CD14-positive monocyte (primary cell): ENCODE measurements at places on chromosomes 1 and 21.

- no peak for DNase-seq
Measured at GRCh38 chr1:34500451-34500850, 254.4 kb upstream of the GJB5 start.

DNA sequence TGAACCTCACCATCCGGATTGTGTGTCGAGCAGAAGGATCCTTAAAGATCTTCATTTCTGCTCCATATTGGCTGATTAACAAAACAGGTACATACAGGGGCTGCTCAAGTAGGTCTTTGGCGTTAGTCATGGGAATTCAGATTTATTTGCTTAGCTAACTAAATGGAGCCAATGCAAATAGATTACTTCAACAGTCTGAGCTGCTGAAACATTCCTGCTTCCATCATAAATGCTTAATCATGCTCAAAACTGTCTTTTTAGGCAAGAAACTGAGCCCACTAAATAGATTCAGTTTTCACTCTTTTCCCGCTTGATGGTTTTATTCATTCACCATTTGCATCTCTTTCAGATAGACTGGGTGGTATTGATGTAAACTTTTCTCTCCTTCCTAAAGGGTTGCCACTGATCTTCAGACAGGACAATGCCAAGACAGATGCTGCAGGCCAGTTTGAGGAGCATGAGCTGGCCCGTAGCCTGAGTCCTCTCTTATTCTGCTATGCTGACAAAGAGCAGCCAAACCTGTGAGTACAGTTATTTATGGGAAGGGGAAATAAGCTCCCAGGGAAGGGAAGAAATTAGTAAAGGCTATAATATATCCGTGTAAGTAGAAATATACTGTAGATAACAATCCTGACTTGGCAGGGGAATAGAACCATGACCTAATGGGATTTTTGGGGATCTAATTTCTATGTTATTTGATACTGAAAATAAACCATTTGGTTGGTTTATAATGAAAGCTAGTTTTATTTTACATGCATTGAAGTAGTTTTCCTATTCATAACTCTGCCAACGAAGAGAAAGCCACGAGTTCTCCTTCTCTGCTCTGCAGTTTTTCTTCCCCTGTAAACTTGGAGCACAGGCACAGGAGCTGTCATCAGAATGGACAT is 126.4 kb downstream of the VPS13D start:
- DNase-seq, result no peak

GRCh38 chr21:30882866-30883597 is 1.7 kb upstream of the KRTAP11-1 start:
- DNase-seq, result no peak

DNA sequence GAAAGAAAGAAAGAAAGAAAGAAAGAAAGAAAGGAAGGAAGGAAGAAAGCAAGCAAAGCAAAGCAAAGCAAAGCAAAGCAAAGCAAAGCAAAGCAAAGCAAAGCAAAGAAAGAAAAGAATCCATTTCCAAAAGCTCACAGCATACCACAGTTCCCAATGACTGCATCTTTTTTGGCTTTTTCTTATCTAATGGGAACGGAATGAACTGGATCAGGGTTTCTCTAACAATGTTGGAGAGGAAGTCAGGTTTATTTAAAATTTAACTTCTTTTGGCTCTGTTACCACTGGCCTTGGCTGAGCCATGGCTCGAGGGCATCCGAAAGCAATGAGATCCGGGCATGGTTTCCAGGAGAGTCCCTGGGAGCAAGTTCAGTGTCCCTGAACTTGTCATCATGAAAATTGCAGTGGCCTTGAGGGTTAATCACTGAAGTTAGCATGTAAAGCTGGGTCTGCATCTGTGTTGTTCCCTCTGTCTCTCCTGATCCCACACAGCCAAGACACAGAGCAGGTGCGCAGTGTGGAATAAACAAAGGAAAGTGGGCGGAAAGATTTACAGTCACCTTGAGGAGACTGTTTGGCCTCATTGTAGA is 34.6 kb upstream of the CTPS1 start:
- no peak for DNase-seq

DNA sequence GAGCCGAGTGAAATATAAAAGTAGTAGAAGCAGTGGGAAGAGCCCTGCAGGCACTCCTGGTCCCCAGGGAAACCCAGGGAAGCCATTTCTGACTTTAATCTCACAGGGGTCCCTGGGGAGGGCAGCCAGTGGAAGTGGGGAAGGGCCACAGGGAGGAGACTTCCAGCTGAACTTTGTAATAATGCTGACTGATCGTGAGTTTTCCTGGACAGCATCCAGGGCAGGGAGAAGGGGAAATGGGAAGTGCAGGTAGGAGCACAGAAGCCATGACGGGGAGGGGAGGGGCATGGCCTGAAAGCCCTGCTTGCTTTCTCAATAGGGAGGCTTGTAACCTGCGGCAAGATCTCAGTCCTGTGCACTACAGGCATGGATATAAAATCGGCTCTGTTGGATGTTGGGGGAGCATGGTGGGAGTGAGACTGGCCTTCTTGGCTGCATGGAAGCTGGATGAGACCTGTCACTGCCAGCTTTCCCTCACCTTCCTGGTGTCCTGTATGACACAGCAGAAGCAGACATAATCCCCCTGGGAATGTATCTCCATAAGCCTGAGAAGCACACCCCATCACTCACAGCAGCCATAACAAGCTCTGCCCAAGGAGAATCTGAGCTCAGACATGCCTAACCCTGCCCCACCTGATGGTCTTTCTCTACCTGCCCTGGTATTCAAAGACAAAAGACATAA is 15.1 kb upstream of the MX1 start:
- no peak for DNase-seq

DNA sequence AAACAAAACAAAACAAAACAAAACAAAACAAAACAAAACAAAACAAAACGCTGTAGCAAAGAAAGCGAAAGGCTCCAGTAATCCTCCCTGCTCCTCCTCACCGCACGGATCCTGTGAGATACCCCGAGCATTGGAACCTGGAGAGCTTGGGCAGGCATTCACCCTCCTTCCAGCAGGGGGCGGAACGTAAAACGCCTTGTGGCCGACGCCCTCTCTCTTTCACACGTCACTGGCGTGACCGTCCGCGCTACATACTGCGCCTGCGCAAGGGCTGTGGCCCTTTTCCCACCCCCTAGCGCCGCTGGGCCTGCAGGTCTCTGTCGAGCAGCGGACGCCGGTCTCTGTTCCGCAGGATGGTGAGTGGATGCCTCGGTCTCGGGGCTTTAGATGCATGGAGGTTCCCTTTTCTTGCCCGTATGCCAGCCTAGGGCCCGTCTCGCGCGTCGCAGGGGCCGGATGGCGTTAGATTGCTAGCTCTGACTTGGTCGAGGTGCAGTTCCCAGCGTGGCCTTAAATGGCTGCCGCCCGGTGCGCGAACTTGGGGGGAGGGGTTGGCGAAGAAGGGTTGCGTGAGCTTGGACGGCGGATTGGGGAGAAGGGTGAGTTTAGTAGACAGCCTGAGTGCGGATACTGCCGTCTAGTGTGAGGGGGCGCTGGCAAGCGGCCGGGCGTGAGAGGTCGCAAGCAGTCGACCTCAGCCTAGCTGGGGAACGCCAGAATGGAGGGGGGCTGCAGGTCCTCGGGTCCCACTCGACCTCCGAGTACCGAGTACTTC is at the start of gene RPL5:
Gene RPL5, plus strand, starts transcription at position 279 of the 775 bp plus-strand sequence. Its CDS starts 75 bp downstream, at position 354.
- peak; percentile 99 for DNase-seq

- no peak for DNase-seq
Measured at GRCh38 chr21:29326914-29327554, 28.3 kb downstream of the BACH1 start.

DNA sequence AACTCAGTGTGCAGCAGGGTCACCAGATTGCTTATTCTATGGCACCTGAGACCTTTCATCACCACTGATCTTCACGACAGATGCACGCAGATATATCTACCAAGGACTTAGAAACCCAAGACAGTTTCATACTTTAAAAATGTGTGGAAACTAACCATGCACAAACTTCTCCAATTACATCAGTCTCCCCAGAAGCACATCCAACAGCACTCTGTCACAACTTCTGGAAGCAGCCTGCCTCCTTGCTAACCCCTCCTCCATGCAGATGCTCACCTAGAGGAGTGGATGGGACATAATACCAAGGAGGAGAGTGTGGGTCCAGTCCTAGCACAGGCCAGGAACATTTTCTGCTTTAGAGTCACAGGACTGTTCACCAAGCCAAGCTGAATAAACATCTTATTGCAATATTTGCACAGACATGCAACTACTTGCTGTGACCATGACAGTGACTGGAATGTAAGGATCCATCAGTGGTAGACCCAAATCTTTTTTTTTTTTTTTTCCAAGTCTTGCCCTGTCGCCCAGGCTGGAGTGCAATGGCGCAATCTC is 69.4 kb downstream of the HIVEP3 start:
- DNase-seq, result no peak

- DNase-seq, result no peak
Measured at GRCh38 chr1:44585315-44585920, 88.9 kb downstream of the TMEM53 start.

- DNase-seq, result no peak
Measured at GRCh38 chr1:44919400-44919799, 67.0 kb downstream of the EIF2B3 start.

GRCh38 chr1:10633416-10633815 is 158.7 kb downstream of the PEX14 start:
- DNase-seq, result no peak

- DNase-seq, result peak; percentile 58
Measured at GRCh38 chr1:202160377-202160940, at the start of gene PTPN7. Gene PTPN7, minus strand, starts transcription at chr1:202160602. Its CDS starts 1,200 bp downstream, at chr1:202159402.

DNA sequence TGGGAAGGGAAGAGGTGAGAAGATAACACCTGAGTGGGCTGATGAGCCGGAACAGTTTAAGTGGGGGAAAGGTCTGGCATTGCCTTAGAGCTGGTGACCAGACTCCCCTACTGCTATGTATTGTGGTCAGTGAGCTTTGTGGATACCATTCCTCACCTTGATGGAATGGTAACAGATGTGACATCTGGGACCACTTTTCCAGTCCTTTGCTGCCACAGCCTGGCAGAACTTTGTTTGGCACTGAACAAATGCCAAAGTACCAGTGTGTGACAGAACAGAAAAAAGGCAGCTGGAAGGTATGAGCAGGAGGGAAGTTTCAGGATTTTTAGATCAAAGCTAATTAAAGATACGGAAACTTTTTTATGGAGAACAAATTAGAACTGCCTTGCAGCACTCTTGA is 6.2 kb downstream of the MED8 start:
- no peak for DNase-seq

GRCh38 chr1:15935056-15935950 is 40.6 kb downstream of the ZBTB17 start:
- no peak for DNase-seq

DNA sequence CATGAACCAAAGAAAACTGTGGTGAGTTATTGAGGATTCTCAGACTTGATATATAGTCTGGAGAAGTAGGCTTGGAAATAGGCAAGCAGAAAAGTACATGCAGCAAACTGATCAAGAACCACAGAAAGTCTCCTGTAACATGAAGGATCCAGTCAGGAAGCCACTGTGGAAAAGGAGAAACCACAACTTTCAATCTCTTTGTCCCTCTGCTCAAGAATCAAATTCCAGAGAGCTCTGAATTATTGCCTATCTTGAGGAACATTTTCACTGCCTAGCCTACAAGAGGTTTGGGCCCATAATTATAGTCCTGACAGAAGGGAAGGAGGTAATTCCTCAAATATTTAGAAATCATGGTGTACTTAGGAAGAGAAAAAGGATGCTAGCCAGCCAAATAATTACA is 43.0 kb upstream of the ADAMTS1 start:
- no peak for DNase-seq

DNA sequence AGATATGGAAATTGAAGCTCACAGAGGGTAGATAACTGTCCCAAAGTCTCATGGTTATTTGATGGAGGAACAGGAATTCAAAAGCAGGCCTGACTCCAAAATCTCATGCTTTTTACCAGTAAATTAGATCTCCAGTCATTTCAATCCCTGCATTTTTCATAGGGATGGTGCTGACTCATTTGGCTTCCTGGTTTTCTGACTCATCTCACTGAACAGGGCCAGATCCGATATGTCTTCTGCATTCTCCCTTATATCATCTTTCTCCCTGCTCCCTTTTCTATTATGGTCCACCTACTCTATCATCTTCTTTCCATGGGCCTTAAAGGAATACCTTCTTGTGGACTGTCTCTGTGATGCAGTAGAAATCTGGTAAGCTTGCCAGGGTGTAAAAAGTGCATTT is 187.2 kb downstream of the FGGY start:
- DNase-seq, result no peak

GRCh38 chr1:12400027-12400693 is 170.3 kb downstream of the VPS13D start:
- DNase-seq, result no peak

GRCh38 chr1:67285780-67286488 is 21.7 kb upstream of the IL12RB2 start:
- DNase-seq, result no peak

DNA sequence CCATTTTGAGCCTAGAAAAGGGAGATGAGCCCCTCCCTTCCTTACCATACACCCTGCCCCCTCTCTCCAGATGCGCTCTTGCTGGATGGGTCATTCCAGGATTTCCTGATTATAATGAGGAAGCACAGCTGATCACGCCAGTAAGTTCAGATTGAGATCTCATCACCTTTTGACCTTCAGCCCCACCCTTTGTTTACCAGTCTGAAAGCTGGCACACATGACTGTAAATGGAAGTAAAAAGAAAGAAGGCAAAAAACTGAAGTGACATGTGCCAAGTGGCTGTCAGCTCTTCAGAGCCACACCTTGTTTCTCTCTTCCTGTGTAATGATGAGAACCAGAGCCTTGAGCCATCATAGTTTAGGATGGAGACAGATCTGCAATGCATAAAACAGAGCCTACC is 27.9 kb downstream of the S1PR1 start:
- DNase-seq, result peak; percentile 54

DNA sequence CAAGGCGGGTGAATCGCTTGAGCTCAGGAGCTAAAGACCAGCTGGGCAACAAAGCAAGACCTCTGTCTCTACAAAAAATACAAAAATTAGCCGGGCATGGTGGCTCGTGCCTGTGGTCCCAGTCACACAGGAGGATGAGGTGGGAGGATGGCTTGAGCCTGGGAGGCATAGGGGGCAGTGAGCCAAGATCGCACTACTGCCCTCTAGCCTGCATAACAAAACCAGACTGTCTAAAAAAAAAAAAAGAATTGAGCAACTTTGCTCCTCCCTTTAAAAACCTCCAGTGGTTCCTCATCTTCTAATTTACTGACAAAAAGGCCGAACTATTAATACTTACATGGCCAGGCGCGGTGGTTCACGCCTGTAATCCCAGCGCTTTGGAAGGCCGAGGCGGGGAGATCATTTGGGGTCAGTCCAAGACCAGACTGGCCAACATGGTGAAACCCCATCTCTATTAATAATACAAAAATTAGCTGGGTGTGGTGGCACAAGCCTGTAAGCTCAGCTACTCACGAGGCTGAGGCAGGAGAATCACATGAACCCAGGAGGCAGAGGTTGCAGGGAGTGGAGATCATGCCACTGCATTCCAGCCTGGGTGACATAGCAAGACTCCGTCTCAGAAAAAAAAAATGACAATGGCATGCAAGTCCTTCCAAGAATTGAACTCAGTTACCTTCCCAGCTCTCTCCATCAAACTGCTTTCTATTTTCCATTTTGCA is 4.4 kb downstream of the ACBD3 start:
- peak; percentile 78 for DNase-seq

GRCh38 chr1:110707232-110707631 is 32.5 kb upstream of the KCNA3 start:
- peak; percentile 91 for DNase-seq
